GM13976 (cell line): ENCODE measurements at places on chromosomes 1 and 21.

DNA sequence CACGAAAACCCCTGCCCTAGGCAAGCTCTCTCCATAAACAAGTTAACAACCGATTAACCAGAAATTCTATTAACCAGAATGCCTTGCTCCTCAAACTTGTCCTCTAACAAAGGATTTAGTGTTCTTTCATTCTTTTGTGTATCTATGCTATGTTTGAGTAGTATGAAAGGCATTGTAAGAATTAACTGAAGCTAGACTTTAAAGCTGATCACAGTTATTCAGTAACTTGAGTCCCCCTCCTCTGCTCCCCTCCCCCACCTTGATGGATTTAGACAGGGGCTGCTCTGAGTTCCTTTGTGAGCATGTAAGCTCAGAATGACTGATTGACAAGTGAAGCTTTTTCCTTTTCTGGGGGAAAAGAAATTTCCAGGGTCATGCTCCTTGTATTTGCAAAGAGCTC, 257.6 kb downstream of the TTLL7 start:
- no peak for DNase-seq

DNA sequence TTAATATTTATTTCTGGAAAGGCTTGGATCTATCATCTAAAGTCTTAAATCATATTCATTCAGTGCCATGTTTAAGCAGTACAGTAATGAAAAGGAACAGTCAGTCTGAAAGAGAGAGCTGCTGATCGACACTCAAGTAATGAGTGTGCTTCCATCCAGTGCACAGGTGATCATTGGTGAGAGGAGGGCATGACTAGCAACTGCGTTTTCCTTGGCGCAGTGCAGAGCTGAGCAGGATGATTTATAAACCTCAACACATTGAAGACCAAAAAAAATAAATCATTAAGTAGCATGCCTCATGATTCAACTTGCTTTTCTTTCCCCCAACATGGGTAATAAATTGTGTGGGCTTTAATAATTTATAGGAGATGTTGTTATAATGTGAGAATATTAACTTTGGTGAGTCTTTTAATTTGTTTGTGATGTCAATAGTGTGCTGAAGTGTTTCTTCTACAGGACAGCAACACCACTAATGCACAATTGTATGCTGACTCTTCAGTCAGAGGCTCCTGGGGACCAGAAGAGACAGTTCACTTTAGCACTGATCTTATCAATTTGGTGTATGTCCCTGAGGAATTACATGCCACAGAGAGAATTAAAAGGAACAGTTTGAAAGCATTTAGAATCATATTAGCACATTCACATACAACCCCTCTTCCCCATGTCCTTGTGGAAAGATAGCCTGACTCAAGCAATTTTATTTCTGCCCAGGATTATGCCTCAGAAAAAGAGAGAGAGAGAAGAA, 199.7 kb upstream of the ADGRL2 start:
- DNase-seq, result no peak

GRCh38 chr1:45026446-45026845, 14.4 kb downstream of the UROD start:
- DNase-seq, result no peak

- no peak for DNase-seq
Observed at GRCh38 chr1:62084310-62084890, 110.2 kb upstream of the L1TD1 start.

- no peak for DNase-seq
Observed at GRCh38 chr1:211753649-211754251, 76.8 kb downstream of the LPGAT1 start.

- DNase-seq, result no peak
Observed at GRCh38 chr1:65105596-65105995, 42.4 kb upstream of the AK4 start.

- no peak for DNase-seq
Observed at GRCh38 chr1:157893686-157894085, 52.1 kb upstream of the CD5L start.

GRCh38 chr1:13228343-13228781, 2.4 kb upstream of the PRAMEF18 start:
- DNase-seq, result no peak

DNA sequence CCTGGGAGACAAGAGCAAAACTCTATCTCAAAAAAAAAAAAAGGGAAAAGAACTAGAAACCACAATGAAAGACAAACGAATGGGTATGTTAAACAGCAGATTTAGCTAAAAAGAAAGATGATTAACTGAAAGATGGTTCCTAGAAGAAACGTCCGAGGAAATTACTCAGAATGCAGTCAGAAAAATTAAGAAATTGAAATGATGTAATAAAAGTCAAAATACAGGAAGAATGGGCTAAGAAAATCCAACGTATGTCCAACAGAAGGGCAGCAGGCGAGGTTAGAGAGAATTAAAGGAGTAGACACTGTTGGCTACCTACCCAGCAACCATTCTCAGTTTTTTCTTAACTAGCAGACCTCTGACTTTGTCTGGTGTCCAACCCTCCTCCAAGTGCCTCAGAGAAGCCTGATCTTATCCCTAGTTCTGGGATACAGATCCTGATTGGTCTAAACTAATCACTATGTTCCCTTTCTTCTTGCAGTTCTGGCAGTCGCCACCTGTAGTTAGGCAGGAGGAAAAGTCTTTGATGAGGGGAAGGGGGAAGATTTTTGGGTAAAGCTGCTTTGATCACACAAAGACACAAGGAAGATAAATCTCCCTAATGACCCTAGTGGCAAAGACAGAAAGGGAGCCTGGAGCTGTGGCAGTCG, 25.7 kb downstream of the GPR161 start:
- no peak for DNase-seq

- DNase-seq, result peak; percentile 88
Observed at GRCh38 chr1:155062702-155063411, 683 bp upstream of the EFNA4 start.

DNA sequence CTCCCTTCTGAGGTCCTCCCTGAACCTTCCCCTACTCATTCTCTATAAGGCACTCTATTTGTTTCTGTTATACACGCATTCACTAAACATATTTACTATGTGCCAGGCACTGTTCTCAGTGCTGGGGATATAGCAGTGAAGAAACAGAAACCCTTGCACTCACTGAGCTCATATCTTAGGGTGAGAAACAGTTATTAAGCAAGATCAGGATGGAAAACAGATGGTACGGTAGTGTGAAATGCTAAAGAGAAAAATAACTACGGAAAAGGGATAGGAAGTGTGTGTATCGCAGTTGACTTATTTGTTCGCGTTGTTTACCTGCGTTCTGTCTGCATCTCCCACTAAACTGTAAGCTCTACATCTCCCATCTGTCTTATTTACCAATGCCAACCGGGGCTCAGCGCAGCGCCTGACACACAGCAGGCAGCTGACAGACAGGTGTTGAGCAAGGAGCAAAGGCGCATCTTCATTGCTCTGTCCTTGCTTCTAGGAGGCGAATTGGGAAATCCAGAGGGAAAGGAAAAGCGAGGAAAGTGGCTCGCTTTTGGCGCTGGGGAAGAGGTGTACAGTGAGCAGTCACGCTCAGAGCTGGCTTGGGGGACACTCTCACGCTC, 572 bp downstream of the CYB5RL start:
- DNase-seq, result no peak

DNA sequence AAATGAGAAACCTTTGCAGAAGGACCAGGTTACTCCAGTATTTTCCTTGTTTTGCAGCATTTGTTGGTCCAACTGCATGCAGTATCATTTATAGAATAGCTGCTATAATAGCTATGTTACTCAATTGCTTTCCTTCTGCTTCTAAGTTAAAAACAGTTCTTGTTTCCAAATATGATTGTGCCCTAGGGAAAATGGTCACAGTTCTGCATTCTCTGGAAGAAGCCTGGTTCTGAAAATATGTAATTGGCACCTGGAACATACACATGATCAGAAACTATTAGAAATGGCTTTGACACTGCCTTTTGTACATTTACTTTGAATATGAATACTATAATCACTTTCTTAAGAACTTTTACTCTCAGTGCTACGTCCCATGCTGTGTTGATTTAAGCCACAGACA, 33.6 kb downstream of the HENMT1 start:
- no peak for DNase-seq

DNA sequence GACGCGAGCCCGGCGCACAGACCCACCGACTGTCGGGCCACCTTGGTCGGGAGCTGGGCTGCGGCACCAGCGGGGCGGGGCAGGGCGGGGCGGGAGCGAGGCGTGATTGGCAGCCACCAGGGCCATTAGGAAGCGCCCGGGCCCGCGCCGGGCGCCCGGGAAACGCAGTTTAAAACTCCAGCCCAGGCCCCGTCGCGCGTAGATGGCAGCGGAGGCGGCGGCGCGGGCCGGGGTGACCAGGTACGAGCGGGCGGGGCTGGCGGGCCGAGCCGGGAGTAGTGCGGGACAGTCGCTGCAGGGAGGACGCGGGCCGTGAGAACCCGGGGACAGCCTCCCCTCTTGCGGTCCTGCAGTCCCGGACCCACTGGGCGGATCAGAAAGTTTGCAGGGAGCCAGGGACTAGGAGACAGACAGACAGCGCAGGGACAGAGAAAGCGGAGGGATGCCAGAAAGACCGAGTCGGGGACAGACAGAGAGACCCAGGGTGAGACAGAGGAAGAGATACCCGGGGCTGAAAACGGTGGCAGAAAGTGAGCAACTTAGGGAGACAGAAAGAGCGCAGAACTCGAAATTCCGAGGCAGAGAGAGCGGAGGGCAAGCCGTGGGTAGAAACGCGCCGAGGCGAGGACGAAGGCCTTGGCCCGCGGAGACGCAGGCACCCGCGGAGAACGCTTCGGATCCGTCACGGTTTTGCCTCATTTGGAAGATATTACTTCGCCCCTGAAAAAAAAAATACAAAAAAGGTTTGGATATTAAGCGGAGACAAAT, at the start of gene DMBX1:
Gene DMBX1 (plus strand): TSS at position 199 of the 768 bp plus-strand sequence. CDS start 17,175 bp downstream, outside the sequence.
- DNase-seq, result peak; percentile 72

- DNase-seq, result no peak
Observed at GRCh38 chr1:206998816-206999215, 28.6 kb upstream of the FCAMR start.

DNA sequence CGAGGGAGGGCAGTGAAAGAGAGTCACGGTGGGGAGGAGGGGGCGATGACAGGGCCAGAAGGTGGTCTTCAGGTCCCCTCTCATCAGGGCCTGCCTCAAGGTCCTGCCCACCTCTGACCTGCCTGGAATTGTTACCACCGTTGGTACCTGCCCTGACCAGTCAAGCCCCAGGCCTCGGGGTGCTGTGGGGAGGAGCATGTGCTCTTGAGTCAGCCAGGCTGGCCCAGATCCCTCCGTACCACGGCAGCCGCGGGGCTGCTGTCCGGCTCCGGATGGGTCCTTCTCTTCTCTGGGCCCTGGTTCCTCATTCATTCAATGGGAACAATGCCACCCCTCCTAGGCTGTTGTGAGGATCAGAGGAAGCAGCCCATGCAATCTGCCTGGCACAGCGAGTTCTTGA, 22.0 kb downstream of the SERINC2 start:
- no peak for DNase-seq

DNA sequence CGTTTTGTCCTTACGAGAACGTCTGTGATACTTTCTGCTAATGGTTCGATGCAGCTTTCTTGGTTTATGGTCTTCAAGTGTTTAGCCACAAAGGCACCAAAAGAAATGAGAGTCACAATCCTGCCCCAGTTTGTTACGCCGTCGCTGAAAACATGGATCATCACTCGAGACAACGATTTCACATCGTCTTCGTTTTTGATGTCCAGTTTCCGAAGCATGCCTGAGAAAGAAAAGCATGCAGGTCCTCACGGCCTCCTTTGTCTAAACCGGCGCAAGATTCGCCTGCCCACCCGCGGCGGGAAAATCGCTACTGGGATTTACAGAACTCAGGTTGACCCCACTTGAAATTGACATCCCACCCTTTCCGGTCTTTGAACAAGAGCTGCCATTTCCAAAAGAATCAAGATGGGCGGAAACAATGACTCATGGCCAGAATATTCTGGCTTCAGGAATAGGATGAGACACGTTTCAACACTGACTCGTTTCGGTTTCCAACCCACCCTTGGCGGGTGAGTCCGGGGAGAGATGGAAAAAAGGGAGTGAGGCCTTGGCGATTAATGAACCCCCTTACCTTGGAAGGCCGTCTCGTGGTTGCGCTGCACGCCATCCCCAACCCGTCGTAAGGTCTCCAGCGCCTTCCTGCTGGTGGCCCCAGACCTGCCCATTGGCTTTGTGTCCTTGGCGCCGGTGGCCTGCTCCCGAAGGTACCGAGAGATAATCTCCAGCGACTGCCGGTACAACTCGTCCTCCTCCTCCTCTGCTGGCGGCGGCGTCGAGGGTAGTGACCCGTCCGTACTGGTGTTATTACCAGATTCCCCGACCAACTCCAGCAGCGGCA, 919 bp downstream of the MCL1 start:
- DNase-seq, result peak; percentile 18

- no peak for DNase-seq
Observed at GRCh38 chr1:119004781-119005180, 16.6 kb upstream of the TBX15 start.

- DNase-seq, result no peak
Observed at GRCh38 chr1:67170751-67171573, 4.7 kb downstream of the IL23R start.

GRCh38 chr1:57474137-57474750, 50.4 kb upstream of the DAB1 start:
- no peak for DNase-seq

DNA sequence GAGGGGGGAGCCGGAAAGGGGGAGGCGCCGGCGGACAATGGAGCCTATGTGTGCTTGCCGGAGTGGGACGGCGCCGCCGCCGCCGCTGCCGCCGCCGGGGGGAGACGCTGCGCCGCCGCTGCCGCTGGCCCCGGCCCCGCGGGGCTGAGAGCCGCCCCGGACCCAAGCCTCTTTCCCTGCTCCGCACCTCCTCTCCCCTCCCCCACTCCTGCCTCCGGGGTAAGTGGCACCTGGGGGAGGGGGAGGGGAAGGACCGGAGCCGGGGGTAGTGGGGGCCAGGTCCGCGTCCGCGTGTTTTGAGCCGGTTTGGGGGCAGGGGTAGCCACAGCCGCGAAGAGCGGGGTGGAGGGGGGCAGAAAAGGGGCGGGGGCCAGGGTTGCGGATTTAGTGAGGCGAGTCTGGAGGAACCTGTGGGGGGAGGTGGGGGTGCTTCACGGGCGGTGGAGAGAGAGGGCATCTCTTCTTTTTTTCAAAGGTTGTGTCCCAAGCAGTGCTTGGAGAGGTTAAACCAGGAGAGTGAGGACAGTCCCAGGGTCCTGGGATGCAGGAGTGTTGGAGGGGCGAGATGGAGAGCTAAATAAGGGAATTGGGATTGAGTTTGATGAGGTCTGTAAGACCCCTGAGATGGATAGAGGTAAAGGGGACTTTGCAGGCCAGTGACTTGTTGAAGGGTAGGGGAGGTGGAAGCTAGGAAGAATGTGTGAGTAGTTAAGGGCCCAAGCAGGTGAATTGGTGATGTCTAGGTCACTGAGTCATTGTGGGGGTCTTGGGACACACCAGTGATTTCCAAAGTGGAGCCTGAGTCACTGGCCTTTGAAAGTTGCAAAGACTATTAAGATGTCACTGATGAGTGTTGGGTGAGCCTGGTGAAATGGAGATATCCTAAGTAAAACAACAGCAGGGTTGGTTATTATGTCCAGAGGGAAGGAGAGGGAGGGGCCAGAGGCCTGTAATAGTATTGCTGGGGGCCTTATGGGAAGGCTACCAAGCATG, 59.1 kb downstream of the BCL9 start:
- no peak for DNase-seq
